ENCODE measurements at places on chromosomes 6 and 20.
A peak's percentile ranks its signal among the peaks of the same experiment; 100 is the strongest.

GRCh38 chr6:3294921-3295871 lies 36.4 kb downstream of the PSMG4 start:
- no peak for DNase-seq

DNA sequence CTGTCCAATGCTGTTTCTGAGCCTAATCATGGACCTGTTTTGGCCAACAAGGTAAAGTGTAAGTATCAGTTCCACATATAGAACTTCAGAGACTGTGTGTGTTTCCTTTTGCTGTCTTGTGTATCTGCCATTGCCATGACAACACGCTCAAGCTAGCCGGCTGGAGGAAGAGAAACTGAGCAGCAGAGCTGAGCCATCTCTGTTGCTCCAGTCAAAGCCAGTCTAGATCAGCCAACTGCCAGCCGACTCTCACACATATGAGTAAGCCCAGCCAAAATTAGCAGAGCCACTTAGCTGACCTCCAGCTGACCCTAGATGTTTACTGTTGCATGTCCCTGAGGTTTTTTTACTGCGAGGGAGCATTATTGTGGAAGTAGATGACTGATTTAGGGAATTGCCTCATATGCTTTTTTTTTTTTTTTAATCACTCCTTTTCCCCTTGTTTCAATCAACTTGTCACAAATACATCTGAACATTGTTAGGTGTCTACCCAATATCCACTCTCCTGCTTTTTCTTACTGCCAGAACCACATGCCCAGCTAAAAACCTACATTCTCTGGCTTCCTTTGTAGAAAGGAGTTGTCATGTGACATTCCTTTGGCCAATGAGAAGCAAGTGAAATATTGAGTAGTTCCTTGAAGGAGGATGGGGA lies 304.3 kb upstream of the SUPT3H start:
- DNase-seq, result peak; percentile 70

DNA sequence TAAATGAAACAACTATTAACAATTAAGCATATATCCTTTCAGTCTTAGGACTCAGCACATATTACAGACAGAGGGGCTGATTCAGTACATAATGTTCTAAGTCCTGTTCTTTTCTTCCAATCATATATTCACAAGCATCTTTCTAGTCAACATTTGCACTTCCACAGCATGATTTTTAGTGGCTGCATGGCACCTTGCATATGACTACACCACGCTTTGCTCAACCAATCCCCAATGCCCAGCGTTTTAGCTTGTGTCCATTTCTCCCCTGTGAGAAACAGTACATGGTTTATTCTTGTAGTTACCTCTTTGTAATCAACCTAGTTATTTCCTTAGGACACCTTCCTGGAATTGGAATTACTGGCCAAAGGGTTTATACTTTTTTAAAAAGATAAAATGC lies 33.2 kb downstream of the AAR2 start:
- DNase-seq, result no peak

GRCh38 chr6:34858681-34859080 lies 29.2 kb downstream of the TAF11 start:
- no peak for DNase-seq

GRCh38 chr6:159282421-159282820 lies 113.2 kb downstream of the FNDC1 start:
- no peak for DNase-seq

DNA sequence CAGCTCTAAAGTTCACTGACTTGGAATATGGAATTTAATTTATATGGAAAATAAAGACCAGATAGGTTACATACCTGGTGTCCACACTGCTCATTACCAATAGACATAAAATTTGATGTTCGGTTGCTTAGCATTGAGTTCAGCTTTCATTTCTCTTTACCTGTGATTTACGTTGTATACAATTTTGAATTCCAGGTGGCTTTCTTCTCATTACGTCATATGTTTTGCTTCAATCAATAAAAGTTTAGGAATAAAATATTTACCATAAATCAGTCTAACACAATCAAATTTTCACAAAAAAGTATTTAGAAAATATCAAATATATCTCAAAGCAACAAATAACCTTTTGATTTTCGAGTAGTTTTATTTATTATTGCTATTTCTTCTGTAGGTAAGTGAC lies 40.8 kb downstream of the HDGFL1 start:
- no peak for DNase-seq

- DNase-seq, result no peak
These were observed 110.4 kb downstream of the PLCB4 start for GRCh38 chr20:9179193-9179802.

- DNase-seq, result no peak
These were observed 19.1 kb downstream of the PCK1 start for GRCh38 chr20:57579898-57580447.

- no peak for DNase-seq
These were observed 2.2 kb upstream of the CD2AP start for GRCh38 chr6:47475319-47475816.

DNA sequence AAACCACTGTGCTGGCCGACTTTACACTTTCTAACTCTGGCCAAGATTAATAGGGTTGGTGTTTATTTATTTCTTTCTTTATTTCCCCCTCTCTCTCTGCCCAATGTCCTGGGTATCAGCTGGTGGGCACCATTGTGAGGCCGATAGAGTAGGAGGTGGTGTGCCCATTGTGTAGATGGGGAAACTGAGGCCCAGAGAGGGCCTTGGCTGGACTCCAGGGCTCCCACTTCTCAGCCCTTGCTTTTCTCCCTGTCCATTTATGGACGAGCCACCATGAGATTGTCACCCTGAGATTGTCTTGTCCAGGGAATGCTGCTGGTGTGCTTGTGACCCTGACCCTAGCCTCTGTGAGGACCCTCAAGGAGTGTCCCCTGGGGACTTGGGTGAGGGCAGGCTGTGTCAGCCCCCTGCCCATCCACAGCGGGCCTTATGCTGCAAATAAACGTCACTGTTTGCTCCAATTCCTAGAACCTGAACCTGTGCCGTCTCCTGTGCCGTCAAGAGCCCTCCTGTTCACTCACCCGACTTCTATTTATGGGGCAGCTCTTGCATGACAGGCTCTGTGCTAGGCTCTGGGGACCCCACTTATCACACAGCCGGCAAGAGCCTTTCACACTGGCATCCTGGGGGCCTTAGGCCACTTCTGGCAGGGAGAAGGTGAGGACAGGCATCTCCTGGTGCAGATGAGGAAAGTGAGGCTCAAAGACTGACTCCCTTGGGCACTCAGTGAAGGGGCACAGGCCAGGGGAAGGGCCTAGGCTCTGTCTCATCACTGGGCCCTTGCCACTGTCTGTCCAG lies 24.8 kb downstream of the SUN5 start:
- DNase-seq, result no peak

DNA sequence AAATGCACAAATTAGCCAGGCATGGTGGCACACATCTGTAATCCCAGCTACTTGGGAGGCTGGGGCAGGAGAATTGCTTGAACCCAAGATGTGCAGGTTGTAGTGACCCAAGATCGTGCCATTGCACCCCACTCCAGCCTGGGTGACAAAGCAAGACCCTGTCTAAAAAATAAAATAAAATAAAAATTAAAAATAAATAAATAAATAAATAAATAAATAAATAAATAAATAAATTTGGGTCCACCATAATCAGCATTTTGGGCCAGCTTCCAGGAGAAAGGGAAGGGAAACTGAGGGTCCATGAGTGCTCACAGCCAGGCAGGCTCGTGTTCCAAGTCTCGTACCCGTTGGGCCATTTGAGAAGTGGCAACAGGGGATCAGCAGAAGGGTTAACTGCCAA lies 131.6 kb upstream of the AGPAT4 start:
- no peak for DNase-seq

GRCh38 chr6:149501768-149502167 lies 17.0 kb upstream of the ZC3H12D start:
- no peak for DNase-seq

DNA sequence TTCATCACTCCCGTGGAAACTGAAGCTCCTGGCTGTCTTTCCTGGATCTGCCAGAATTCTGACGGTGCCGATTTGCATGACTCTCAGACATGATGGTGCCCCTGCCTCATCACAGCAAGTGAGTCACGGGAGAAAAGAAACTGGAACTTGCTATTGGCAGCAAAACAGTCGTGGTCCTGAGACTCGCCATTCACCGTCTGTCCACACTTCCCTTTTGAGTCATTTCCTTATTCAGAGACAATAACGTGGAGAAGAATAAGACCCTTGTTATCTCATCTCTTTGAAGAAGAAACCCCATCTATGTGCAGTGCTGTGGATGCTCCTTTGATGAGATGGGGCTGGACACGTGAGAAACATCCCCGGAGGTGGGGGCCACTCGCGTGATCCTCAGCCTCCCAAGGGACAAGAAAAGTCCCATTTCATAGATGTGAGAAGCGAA lies 4.2 kb downstream of the GPR31 start:
- DNase-seq, result no peak

DNA sequence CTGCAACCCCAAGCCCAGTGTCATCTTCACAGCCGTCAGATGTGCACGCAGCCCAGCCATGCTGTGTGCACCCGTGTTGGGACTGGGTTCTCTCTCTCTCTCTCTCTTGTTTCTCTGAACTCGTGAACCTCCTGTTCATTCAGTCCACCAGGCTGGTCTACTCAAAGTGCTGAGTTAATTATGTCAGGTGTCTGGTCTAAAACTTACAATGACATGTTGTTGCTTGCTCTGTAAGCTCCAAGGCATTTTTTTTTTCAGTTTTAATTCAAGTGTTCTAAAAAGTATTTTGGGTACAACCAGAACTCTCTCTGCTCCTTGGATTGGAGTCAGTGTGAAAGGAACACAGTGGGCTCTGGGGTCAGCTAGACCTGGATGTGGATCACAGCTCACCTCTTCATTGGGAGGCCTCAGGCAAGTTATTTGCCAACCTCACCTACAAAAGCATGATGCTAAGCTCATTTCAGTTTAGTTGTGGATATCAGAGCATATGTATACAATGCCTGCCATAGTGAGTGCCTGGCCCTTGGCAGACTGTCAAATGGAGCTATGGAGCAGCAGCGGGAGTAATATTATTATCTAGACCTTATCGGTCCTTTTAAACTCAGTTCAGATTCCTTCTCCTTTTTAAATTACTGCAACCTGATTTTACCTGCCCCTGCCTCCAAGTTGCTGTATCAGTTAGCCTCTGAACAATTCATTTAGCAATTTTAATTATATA lies 59.5 kb downstream of the PLEKHG1 start:
- no peak for DNase-seq

DNA sequence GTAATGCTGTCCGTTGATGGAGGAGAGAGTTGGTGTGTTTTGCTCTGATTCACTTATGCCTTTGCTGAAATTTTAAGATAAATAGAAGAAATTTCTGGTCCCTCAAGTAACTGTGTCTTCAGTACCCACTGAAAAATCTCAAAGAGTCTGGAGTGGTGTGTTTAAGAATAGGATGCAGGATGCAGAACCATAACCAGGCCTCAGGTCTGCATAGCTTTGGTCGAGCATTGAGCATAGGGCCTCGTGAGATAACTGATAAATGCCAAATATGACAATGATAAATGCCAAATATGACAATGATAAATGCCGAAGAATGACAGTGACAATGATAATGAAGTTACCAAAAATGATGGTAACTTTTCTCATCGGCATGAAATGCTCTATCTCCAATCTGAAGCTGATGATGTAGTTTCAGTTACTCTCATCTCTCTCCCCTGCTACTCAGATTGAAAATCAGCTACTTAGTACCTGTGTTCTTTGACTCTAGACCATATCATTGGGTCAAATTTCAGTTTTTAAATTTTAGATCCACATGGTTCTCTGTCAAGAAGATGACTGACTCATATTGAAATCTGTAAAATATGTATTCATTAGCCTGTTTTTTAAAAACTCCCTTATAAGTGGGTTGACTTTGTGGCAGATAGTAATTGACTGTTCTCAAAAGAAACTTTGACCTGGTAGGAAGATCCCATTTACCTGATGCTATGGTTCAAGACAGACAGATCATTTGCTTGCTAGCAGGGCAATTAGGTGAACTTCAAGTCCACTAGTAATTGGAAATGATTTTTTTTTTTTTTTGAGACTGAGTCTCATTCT lies 96.6 kb downstream of the SLC16A10 start:
- DNase-seq, result no peak

- no peak for DNase-seq
These were observed 95.8 kb upstream of the NAA20 start for GRCh38 chr20:19921284-19921793.

DNA sequence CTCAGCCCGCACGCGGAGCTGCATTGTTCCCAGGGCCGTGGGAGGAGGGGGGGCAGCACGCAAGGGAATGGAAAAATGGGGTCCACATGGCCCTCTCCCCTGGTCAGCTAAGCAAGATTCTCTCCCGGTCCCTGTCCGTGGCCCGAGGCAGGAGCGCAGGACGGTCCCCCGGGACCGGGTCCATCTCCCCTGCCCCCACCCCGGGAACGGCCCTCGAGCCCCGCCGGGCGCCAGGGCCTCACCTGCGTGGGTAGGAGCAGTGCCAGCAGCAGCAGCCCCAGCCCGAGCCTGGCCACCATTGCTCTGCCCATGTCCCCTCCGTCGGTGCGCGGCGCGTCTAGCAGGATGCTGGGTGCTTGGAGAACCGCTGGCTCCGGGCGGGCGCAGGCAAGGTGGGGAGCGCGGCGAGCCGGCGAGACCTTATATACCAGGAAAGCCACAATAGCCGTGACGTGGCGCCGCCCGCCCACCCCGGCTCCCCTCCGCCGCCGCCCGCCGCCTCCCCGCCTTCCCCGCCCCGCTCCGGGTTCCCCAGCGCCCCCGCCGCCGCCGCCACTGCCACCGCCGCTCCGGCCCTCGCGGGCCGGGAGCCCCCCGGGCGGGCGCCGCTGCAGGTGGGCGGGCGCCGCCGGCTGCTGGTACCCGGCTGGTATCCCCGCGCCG lies at the start of gene CD24:
Gene CD24 (minus strand): TSS at position 394 of the 663 bp plus-strand sequence. CDS start 83 bp downstream, at position 311.
- no peak for DNase-seq

DNA sequence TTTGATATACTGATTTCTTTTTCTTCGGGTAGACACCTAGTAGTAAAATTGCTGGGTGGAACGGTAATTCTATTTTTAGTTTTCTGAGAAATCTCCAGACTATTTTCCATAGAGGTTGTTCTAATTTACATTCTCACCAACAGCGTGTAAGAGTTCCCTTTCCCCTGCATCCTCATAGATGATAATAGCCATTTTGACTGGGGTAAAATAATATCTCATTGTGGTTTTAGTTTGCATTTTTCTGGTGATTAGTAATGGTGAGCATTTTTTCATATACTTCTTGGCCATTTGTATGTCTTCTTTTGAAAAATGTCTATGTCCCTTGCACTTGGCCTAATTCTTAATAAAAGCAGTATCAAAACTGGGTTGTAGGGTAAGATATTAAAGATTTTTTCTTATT lies 148.9 kb upstream of the SIM1 start:
- no peak for DNase-seq

DNA sequence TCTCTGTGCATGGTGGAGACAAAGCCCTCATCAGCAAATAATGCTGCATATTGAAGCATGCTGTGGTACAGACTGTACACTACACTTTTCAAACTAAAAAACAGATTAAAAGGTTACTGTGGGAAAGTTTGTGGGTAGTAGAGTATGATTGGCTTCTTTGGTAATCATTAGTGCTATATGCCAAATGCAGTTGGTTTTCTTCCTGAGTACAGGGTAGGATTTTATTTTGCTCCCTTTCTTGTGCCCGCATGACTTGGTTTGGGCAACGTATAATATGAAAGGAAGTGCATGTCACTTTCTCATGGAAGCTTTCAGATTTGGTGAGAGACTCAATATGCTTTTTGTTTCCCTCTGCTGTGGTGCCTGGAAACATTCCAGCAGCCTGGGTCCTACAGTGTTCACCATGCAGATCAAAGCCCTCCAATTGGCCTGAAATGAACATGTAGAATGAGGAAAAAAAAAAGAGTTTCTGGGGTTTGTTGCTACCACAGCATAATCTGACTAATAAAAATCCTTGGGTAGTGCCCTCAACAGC lies 270.7 kb upstream of the ADGRB3 start:
- no peak for DNase-seq

All from SIG-M5 (cell line).